GM12892 (cell line): ENCODE measurements at places on chromosomes 13 and 19.

DNA sequence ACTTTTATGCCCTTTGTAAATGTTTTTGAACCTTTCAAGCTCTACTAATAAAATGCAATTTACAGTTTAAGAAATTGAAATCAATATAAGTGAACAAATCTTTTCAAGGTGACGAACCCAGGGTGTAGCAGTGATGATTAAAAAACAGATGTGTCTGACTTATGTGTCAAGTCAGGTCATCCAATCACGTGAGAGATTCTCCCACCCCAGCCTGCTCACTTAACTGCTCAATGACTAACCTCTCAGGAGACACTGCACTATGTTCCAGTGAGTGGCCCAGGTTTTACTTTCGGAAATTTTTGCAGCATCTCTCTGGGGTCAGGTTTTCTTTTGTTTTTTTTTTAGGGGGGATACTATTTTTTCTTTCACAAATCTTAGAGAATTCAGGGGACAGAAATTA, 60.7 kb downstream of the ZNF429 start:
- DNase-seq = no peak

GRCh38 chr19:37778613-37779126, 716 bp downstream of the ZNF573 start:
- DNase-seq = no peak

GRCh38 chr19:11373166-11373884, 1.1 kb upstream of the SWSAP1 start:
- DNase-seq = peak; percentile 23

GRCh38 chr13:71021825-71022422, 845.1 kb downstream of the DACH1 start:
- no peak for DNase-seq

DNA sequence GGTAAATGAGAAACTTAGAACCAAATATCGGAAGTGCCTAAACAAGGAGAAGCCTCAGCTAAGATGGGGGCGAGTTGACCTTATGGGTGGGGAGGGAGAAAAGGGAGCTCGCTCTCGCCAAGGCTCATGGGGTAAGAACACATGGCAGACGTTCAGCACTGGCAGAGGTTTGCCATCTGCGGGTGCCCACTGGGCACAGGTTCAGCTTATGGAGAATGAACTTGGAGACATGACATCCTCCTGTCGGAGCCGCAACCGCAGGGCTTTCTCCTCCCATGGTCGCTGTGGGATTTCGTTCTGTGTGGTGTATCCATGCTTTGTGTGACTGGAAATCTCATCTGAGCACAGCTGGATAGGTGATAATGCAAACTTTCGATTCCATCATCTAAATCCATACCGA, 36.1 kb upstream of the PEPD start:
- no peak for DNase-seq

DNA sequence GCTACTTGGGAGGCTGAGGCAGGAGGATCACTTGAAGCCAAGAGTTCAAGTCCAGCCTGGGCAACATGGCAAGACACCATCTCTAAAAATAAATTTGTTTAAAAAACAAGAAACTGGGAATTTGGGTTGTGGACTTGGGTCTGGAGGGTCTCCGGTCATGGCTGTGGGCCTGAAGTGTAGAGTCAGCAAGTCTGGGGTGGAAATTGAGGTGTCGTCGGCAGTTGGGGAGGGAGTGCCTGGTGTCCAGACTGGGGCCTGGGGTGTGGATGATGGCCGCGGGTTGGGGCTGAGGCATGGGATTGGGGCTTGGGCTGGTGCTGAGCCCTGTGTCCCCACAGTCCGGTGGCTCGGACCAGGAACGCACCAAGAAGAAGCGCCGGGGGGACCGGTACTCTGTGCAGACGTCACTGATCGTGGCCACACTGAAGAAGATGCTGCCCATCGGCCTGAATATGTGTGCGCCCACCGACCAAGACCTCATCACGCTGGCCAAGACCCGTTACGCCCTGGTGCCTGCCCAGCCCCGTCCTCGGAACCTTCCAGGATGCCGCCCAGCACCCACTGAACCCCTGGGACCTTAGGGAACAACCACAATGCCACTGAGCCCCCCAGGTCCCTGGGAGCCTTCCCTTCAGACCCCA, 91.6 kb downstream of the RYR1 start:
- DNase-seq = no peak

DNA sequence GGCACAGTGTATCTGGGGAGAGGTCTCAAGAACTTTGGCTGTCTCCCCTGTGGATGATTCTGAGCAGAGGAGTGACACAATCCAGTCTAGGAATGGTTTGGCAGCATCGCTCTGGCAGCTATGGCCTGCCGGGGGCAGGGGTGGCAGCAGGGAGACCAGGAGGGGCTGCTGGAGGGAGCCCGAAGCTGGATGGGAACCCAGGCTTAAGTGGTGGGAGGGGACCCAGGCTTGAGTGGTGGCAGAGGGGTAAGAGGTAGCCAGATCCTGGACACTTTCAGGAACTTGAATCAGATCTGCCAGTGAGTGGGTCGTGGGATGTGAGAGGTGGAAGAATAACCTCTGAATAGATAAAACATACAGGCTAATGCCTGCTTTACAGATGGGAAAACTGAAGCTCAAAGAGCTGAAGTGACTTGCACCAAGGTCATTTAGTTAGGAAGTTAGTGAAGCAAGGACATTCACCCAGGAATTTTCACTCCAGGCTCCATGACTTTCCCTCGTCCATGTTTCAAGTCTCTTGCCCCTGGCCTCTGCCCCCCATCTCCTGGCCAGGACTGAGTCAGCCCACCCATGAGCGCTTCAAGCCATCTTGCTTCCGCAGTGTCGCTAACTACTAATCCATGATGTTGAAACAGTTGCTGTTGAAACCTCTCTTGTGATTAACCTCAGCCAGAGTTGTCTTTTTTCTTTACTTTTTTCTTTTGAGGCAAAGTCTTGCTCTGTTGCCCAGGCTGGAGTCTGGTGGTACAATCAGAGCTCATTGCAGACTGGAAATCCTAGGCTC, 29.9 kb upstream of the C1QTNF9 start:
- DNase-seq = no peak

DNA sequence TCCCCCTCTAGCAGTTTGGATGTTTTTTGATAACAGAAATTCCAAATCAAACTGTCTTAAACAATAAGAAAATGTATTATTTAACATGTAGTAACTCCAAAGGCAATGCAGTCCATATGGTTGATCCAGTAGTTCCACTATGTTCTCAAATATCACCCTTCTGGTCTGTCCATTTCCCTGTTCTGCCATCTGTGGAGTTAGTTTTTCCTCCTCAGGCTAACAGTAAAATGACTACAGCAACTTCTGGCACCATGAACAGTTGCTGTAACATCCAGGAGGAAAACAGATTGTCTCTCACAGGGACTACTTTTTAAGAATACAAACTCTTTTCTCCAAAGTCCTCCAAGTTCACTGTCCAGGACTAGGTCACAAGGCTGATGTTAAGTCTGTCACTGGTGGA, 455.4 kb downstream of the FGF14 start:
- no peak for DNase-seq

DNA sequence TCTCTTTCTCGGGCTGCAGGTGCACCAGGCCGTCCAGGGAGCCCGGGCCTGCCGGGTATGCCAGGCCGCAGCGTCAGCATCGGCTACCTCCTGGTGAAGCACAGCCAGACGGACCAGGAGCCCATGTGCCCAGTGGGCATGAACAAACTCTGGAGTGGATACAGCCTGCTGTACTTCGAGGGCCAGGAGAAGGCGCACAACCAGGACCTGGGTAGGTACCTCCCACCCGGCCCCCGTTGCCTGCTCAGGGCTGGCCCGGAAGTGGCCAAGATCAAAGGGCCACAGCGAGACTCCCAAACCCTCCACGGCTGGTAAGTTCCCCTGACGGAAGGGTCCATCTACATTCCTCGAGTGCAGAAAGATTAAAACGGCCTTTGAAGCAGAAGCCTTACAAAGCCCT, 55.1 kb downstream of the RAB20 start:
- DNase-seq = no peak

DNA sequence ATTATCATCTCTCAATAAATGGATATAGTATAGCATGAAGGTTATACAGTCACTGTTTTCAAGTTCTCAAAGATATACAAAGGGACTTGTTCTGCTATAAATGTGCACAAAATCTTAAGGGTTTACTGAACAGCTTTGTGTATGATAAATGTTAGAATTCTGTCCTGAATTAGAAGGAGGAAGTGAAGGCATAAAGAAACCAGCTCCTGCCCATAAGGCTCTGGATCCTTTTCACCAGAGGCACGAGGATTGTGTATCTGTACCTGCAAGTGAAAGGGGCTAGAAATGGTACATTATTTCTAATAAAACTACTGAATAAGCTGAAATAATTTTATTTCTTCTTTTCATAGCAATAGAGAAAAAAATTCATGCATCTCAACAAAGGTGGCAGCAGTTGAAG, 32.4 kb downstream of the PHF11 start:
- DNase-seq = no peak

DNA sequence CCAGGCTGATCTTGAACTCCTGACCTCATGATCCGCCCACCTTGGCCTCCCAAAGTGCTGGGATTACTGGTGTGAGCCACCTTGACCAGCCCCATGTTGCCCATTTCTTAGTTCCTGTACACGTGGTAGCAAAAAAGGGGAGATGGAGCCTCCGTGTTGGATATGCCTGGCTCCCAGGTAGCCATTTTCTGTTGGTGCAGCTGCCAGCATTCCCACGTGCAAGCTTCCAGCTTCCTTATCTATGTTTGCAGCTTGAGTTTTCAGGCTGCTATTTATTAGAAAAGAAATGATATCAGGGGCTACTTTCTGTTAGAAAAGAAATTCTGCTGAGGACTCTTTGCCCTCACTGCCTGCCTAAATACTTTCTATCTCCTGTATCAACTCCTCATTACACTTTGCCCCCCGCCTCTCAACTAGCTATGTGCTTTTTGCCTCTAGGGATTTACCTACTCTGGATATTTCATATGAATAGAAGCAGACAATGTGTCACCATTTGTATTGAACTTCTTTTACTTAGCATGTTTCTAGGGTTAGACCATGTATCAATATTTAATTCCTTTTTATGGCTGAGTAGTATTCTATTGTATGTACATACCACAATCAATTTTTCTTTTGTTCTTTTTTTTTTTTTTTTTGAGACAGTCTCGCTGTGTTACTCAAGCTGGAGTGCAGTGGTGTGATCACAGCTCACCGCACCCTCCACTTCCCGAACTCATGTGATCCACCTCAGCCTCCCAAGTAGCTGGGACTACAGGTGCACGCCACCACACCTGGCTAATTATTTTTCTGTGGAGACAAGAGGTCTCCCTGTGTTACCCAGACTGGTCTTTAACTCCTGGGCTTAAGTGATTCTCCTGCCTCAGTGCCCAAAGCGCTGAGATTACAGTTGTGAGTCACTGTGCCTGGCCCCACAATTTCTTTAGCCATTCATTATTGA, 3.4 kb upstream of the TMED1 start:
- DNase-seq = no peak
